NCI-H526 (cell line): ENCODE measurements at places on chromosomes 6 and 20.
A peak's percentile ranks its signal among the peaks of the same experiment; 100 is the strongest.

DNA sequence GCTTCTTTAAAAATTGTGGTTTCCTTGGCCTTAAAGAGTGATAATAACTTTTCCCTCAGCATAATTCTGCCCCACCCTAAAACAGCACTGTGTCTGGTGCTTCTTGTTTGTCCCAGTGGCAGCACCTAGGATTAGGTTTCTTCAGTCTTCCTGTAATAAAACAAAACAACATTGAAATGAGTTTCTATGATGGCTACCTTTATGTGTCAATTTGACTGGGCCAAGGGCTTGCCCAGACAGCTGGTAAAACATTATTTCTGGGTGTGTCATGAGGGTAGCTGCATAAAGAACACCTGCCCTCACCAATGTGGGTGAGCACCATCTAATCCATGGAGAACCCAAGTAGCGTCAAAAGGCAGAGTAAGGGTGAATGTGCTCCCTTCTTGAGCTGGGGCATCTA, 117.8 kb downstream of the QRSL1 start:
- DNase-seq: peak; percentile 87

- no peak for DNase-seq
Measured at GRCh38 chr6:70394518-70395300, 18.6 kb upstream of the FAM135A start.

- no peak for DNase-seq
Measured at GRCh38 chr6:158816803-158817727, 2.1 kb downstream of the EZR start.

DNA sequence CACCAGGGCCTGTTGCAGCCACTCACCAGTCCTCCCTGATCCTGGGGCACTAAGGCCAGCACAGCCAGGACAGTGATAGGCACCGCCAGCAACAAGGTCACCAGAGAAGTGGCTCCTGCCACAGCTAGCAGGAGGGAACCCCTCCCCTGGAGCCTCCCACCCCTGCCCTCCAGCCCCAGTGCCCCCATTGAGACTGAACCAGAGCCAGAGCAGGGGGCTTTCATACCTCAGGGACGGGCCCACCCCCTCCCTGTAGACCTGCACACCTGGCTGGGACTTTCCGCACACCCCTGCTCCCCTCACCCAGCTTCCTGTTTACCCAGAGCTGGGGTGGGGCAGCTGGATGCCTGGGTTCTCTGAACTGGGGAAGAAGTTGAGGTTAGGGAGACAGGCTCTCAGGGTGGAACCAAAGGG, at the start of gene LTB:
Gene LTB, minus strand, starts transcription at position 195 of the 414 bp plus-strand sequence. Its CDS starts 7 bp downstream, at position 188.
- no peak for DNase-seq

DNA sequence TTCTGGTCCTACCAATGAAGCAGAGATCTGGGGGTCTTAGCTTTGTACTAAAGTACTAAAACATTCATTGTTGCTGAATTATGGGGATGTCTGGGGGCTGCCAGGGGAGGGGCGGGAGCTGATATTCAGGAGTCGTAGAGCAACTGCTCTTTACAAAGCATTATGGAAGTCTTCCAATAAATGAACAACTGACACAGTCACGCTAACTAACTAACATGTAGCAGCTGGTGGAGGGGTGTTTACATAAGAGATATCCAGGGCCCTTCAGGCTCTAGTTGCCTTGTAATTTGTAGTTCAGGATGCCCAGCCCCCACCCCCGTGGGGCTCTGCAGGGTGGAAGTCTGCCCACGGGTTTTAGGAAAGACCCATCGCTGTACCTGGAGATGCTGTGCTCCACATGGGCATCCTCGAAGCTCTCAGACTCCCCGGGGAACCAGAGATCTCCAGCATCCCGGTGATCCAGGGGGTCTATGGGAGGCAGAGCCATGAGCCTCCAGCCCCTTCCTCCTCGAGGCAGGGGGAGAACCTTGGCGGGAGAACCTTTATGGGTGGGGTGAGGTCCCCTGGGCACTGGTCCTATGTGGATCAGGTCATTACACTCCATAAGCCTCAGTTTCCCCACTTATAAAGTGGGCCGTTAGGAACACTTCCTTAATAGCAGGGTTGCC, 3.4 kb downstream of the TREM2 start:
- peak; percentile 3 for DNase-seq
